ENCODE measurements at places on chromosomes 5 and 9. TPM values are rescaled to one million over a fixed set of nuclear protein-coding genes. Genes with fewer than 3 reads are reported as not detected.

The C9orf50 gene
- total RNA-seq: not detected

The SLC23A1 gene
- total RNA-seq: not detected

DNA sequence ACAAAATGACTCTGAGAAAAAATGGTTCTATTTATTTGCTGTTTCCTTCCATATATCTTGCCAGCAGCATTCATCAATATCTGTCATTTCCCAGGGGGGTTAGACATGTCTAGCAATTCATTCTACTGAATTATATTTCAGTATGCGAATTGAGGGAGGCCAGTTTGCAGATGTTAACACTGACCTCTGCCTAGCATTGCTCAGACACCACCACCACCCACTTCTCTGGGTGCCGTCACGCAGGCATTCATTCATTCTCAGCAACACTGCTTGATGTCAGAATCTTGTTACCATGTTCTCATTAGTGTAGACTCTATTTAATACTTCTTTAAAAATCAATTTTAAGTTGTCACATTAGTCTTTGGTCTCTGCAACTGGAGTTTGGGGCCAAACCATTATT is 181.7 kb downstream of the MAST4 start:
- DNase-seq: no peak
- no peaks in the 10 kb centered on the region for H3K27me3 ChIP-seq
- no peak overlapping the region for H3K27ac ChIP-seq
- no peak overlapping the region for H3K4me3 ChIP-seq
- no peaks in the 10 kb centered on the region for H3K36me3 ChIP-seq

DNA sequence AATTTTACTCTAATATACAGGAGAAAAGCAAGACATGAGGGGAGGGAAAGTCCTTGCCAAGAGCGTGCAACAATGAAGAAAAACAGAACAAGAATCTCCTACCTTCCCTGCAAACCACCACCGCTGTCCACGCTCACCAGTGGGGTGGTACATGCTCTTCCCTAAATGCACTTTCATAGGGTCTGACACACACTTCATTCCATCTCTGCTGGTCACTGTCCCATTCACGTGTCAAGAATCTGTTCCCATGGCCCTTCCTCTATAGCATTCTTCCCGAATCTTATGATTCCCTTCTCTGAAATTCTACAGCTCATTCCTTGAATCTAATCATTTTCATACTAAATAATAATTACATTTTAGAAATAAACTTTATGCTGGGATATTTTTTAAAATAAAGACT is 11.4 kb upstream of the DNAH5 start:
- H3K4me1 ChIP-seq: no peaks in the 10 kb centered on the region
- no peak for DNase-seq
- no peaks in the 10 kb centered on the region for H3K27me3 ChIP-seq
- H3K27ac ChIP-seq: no peak overlapping the region

DNA sequence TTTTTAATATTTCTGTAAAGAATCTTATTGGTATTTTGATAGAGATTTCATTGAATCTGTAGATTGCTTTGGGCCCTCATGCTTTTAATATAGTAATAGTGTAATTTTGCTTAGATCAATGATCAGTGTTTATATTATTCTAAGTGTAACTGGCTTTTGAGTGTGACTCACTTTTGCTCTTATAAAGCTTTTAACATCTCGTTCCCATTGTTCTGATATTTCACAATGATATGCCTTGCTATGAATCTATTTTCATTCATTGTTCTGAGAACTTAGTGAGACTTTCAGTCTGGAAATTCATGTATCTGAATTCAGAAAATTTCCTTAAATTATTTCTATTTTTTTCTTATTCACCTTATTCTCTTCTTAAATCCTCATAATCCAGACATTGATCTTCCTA is 13.5 kb upstream of the MAMDC2 start:
- H3K27ac ChIP-seq: no peak overlapping the region
- no peaks in the 10 kb centered on the region for H3K4me1 ChIP-seq
- no peaks in the 10 kb centered on the region for H3K36me3 ChIP-seq
- no peak for DNase-seq
- H3K4me3 ChIP-seq: no peak overlapping the region
- no peaks in the 10 kb centered on the region for H3K27me3 ChIP-seq

The LHX3 gene
- total RNA-seq: not detected

- no peak overlapping the region for H3K27ac ChIP-seq
- no peak overlapping the region for H3K4me3 ChIP-seq
- no peak for DNase-seq
- peaks cover 29% of the 10 kb centered on the region for H3K4me1 ChIP-seq
- no peaks in the 10 kb centered on the region for H3K27me3 ChIP-seq
Observed at GRCh38 chr9:35487081-35487480, 2.8 kb upstream of the RUSC2 start.

GRCh38 chr5:141512911-141513626 is 24.2 kb downstream of the PCDHGC5 start:
- peak overlapping the region; percentile 94 for H3K27ac ChIP-seq
- H3K4me1 ChIP-seq: peaks cover 78% of the 10 kb centered on the region
- DNase-seq: no peak
- no peaks in the 10 kb centered on the region for H3K27me3 ChIP-seq
- H3K36me3 ChIP-seq: peaks cover 12% of the 10 kb centered on the region

- H3K4me3 ChIP-seq: no peak overlapping the region
- no peaks in the 10 kb centered on the region for H3K27me3 ChIP-seq
- H3K27ac ChIP-seq: no peak overlapping the region
- H3K4me1 ChIP-seq: peaks cover 14% of the 10 kb centered on the region
- no peak for DNase-seq
Observed at GRCh38 chr9:77744841-77745430, 96.8 kb upstream of the GNA14 start.
